ENCODE measurements at places on chromosomes 3 and 15.

- no peak for DNase-seq
These were observed 59.2 kb downstream of the USP50 start for GRCh38 chr15:50487287-50487686.

- DNase-seq = peak; percentile 12
These were observed 28.4 kb upstream of the MEF2A start for GRCh38 chr15:99537344-99537743.

GRCh38 chr3:17023006-17023664 is 138.4 kb downstream of the PLCL2 start:
- no peak for DNase-seq

- DNase-seq = no peak
These were observed 7.7 kb upstream of the KCTD6 start for GRCh38 chr3:58484045-58484721.

DNA sequence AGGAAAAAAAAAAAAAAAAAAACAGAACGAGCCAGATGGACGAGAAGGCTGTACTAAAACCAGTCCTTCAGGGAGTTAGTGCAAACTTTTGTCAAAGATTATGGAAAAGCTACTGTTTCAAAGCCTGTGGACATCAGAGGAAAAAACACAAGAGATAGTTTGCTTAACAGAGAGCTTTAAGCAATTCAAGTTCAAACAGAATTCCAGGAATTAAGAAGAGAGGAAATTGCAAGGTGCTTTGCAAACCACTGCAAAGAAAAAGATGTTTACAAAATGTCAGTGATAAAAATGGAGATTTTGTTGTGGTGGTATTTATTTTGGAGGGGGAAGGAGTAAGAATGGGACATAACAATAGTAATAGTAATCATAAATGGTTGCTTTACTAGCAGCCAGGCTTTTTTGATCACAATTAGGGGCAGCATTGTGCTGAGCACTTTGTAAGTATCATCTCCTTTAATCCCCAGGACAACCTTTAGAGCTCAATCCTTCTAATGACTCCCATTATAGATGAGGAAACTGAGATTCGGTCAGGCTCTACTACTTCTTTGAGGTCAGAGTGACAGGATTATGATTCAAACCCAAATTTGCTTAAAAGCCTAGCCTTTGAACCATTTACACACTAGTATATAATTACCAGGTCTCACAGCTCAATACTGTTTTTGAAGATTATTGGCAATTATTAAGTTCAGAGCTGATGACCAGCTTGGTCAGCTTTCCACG is 22.4 kb upstream of the ARHGEF3 start:
- DNase-seq = no peak

- DNase-seq = peak; percentile 87
These were observed 341.3 kb upstream of the THBS1 start for GRCh38 chr15:39239562-39239961.

DNA sequence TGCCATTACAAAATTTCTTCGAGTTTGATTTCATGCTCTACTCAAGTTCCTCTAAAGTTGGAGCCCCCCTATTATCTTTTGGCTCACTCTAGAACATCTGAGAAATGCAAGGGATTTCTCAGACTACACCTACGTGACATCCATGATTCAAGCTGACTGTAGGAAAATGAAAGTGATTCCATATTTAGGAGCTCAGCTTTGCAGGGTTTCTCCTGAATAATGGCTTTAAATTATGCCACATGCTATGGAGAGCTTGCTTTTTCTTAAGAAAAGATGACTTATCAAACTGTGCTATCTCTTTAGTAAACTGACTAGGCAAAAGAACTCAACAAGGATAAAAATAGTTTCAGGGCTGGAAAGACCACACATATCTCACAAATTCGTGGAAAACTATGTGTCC is 292.1 kb downstream of the LSAMP start:
- no peak for DNase-seq

GRCh38 chr3:166351461-166351860 is 514.2 kb upstream of the BCHE start:
- DNase-seq = no peak

DNA sequence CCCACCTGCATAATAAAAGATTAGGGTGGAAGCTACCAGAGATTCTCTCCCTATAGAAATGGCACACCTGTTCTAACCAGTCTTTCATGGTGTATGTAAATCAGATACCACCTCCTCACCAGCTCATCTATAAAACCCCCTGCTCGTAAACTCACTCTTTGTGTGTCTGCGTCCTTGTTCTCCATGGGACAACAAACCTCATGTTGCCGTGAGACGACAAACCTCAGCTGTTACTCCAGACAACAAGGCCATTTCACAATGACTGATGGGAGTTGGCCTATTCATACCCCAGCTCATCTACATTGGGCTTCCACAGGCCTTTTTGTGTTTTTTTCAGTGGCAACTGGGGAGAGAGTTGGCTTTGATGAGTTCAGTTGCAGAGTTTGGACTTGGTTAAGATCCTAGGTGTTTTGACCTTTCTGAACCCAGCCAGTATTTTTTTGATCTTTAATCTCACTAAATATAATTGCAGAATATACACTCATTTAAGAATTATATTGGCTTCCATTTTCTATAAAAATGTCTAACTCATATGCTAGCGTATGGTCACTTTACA is 96.6 kb upstream of the LRIG1 start:
- DNase-seq = no peak

- peak; percentile 90 for DNase-seq
These were observed 539 bp upstream of the LAMB2 start for GRCh38 chr3:49133226-49133951.

GRCh38 chr3:114320246-114320645 is 26.4 kb downstream of the TIGIT start:
- no peak for DNase-seq

GRCh38 chr3:126936853-126937425 is 46.0 kb upstream of the PLXNA1 start:
- no peak for DNase-seq

DNA sequence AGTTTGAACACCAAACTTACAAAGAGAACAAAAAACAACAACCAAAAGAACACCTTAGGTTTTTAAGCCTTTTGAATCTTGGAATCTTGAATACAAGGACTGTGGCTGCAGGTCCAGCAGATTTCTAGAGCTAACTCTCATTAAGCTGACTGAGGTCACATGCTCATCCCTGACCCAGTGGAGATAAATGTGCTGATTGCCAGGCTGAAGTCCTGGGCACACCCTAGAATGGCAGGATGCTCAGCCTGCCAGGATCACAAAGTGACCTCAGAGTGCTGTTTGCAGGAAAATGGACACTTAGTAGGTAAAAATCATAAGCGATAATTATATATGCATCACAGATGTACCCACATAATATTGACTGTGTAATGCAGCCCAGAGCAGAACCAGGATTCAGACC is 245.3 kb upstream of the NR2E3 start:
- DNase-seq = no peak

GRCh38 chr15:101252836-101253235 is 988 bp upstream of the CHSY1 start:
- DNase-seq = no peak

DNA sequence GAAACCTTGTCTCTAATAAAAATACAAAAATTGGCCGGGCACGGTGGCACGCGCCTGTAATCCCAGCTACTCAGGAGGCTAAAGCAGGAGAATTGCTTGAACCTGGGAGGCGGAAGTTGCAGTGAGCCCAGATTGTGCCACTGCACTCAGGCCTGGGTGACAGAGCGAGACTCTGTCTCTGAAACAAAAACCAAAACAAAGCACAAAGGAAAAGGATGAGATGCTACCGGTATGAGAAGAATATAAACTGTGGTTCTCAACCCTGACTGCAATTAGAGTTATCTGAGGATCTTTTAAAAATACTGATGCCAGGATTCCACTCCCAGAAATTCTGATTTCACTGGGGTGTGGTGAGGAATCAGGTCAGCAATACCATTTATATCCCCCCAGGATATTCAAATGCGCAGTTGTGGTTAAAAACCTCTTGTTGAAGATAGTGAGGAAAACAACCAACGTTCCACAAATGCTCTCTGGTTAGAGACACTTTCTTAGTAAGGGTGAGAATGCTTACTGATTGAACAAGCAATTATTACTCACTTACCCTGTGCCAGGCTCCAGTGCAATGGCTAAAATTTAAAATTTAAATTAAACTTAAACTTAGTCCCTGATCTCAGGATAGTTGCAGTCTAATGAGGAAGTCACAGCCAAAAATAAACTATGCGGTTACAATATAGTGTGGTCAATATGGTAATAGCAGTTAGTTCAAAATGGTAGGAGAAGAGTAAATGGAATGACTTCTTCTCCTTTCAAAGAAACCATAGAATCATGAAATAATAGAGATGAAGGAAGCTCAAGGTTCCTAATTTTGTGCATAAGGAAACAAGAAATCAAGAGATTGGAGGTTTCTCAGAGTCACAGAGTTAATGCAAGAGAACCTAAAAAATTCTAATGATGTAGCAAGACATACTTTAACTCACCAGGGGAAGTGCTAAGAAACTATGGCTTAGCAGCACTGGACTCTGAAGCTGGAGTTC is 109.5 kb downstream of the SSR3 start:
- DNase-seq = no peak

GRCh38 chr3:186471771-186472170 is 72.4 kb downstream of the CRYGS start:
- DNase-seq = no peak

DNA sequence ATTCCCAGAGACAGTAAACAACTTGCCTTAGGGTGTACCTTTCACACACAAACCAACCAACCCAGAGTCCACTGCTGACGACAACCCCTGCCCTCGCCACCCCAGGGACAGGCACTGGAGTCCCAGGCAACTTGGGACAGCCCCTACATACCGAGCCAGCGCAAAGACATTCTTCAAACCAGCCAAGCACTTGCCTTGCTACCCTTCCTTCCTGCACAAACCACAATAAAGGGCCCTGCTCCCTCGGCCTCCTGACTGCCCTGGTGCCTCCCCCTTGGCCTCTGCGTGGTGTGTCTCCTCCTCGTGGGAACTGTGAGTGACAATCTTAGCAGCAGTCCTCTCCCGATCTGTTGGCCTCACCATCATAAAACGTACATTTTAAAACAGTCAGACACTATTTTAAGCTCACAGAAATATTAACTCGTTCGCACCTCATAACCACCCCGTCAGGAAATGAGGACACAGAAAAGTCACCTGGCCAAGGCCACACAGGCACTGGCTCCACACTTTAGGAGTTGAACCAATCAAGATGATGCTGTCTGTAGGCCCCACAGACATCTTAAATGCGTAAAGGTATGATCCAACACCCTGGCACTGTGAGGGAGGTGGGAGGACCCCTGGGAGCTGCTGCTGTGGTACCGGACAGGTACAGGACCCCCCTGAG is 113.8 kb downstream of the ADCY5 start:
- no peak for DNase-seq

- peak; percentile 63 for DNase-seq
These were observed 12.0 kb downstream of the CSRNP1 start for GRCh38 chr3:39141171-39141995.

GRCh38 chr3:122969585-122970469 is 57.7 kb downstream of the SEMA5B start:
- DNase-seq = peak; percentile 21

- peak; percentile 87 for DNase-seq
These were observed 75.7 kb downstream of the GMPS start for GRCh38 chr3:155946178-155946577.

DNA sequence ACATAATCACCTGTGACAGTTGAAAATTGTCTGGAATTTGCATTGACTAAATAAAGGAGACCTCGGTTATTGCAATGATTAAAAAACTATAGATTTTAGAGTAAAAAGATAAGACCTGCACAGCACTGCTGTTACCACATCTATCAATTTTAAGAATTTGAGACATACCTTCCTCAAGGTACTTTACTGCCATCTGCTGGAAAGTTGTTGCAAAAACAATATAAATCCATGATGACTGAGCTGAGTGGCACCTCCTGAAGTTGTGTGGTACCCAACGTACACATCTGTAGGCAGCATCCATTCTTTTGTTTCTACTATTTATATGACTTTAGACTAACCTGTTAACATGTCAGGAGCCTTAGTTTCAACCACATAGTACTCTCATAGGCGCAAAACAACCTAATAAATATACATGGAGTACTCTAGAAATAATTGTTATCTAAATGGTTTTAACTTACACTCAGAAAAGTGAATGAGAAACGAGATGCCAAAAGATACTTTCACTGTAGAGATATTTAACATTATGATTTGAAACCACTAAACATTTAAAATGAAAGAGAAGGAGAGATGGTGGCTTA is 106.7 kb downstream of the GHSR start:
- DNase-seq = peak; percentile 74

- peak; percentile 86 for DNase-seq
These were observed 10.7 kb downstream of the HMCES start for GRCh38 chr3:129289201-129289921.

DNA sequence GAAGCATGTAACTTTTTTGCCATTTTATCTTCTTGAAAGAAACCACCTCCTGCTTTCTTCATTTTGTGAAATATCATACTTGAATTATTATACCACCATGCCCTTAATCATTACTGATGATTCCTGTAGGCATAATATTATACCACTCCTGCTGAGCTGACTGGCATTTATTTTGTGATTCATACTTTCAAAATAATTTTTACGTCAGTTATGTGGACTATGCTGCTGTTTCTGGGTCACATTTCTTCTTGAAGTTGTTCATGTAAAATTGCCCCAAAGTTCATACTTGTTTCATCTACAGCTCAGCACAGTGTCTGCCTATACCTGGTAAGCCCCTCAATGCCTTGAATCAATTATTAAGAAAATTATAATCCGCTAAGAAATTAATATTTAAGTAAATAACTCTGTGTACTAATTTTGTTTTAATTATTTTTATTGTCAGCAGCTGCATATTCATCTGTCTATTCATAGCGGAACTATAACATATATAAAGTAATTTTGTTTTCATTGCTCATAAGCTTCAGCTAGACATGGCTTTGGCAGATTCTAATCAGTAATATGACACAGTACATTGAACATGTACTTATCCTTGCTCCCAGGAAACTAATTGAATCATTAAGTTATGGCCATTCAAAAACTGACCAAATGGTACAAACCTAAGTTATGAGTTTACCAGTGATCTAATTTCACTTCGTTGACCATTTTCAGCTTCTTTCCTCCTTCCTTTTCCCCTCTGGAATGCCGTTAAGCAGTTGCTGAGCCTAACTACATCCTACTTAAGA is 160.0 kb downstream of the NAALADL2 start:
- DNase-seq = no peak

DNA sequence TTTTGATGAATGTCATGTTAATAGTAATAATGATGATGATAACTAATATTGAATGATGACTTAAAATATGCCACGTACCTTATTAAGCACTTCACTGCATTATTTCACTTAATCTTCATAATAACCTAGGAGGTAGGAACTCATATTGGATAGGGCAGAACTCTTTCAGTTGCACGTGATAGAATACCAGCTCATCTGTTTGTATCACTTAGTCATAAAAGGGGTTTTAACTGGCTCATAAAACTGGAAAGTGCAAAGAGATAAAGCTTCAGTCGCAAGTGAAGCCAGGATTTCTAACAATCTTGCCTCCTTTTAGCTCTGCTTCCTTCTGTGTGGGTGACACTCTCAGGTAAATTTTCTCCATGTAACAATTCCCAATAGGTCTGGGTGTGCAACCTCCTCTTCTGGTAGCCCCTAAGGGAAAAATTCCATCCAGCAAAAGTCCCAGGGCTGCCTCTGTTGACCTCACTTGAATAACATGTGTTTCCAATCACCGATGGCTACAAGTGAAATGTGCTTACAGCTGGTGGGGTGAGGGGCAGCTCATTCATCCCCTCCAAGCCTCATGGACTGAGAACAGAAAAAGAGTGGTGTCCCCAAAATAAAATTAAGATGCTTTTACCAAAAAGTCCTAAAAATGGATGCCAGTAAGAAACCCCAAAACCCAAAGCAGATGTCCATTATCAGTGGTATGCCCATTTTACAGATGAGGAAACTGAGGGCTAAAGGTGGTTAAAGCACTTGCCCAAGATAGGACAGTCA is 9.3 kb downstream of the GXYLT2 start:
- peak; percentile 87 for DNase-seq

- no peak for DNase-seq
These were observed 155.6 kb downstream of the STXBP5L start for GRCh38 chr3:121063628-121064027.

Measured in fibroblast of villous mesenchyme (primary cell).